ENCODE measurements at places on chromosomes 7 and 10. TPM values are rescaled to one million over a fixed set of nuclear protein-coding genes. Genes with fewer than 3 reads are reported as not detected.

The HOXA9 gene
- 1.8 TPM for total RNA-seq

The ENTPD1 gene
- total RNA-seq = 0.06 TPM

The SKIDA1 gene
- 1.3 TPM for total RNA-seq

The SPDYE16 gene
- total RNA-seq = under 0.01 TPM

The PARD3 gene
- 29.7 TPM for total RNA-seq

DNA sequence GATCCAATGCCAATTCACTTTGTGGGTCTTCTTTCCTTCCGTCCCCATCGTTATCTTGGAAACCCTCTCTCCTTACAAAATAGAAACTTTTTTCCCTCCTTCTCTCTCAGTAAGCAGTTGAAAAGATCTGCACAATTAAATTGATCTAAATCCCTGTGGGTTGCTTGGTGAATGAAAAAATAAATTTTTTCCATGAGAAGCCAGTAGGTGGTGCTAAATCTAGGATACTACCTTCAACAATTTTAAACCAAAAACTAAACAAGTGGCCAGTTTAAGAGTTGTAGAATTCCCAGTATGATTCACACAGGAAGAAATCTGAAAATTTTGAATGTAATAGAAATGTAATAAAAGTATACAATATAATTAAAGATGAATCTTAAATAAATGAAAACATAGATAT is 990.3 kb upstream of the ZNF722 start:
- no peak for DNase-seq

- no peak for DNase-seq
Measured at GRCh38 chr10:42981358-42982236, 95.3 kb upstream of the RET start.

- DNase-seq = no peak
Measured at GRCh38 chr7:97043281-97043680, 18.6 kb upstream of the DLX5 start.

GRCh38 chr7:7829667-7830066 is 111.3 kb upstream of the RPA3 start:
- DNase-seq = no peak

DNA sequence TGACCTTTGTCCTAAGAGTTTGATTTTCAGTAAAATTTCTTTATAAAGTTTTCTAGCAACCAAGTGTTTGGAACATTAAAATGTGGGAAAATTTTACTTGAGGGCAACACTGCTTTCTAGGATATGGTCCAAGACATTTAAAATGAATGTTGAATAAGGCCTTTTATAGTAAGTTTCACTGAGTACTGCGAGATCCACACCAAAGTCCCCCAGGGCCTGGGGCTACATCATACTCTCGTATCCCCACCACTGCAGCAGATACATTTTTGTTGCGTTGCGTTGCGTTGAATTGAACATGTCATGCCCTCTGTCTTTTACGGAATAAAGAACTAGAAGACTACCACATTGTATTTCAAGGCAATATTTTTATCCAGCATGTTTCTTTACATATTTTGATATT is 44.5 kb downstream of the PRTFDC1 start:
- no peak for DNase-seq

DNA sequence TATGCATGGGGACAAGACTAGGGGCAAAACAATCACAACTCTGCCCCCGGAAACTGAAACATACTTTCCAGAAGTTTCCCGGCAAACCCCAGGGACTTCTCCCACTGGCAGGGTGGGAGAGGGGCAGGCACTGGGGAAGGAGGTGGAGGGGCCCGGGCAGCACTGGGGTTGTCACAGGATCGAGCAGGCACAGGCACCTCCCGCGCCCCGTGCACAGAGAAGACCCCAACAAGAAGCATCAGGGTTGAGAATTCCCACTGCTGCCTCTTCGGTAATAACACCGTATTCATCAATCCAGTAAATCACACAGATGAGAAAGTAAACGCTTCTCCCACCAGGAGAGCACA is 490.5 kb downstream of the PTPRN2 start:
- DNase-seq = no peak

GRCh38 chr7:36895192-36895591 is 170.9 kb upstream of the AOAH start:
- DNase-seq = peak; percentile 75

DNA sequence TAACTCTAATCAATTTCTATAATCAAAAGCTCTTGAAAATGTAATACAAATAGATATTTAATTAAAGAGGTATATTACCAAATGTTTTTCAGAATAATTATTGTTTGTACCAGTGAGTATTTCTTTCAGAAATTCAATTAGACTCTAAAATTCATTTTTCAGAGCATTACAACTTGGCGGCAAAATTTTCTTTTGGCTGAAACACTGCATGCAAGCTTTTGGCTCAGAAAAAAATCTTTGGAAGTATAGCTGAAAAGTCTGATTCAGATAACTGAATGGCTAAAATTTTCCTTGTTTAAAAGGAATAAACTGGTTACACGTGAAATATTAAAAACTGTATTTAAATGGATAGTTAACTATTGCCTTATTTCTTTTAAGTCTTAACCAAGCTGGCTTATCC is 202.6 kb upstream of the KAT6B start:
- DNase-seq = no peak

GRCh38 chr10:12221323-12222298 is 25.6 kb downstream of the CDC123 start:
- peak; percentile 36 for DNase-seq

- no peak for DNase-seq
Measured at GRCh38 chr10:119550827-119551226, 8.3 kb upstream of the RGS10 start.

- DNase-seq = no peak
Measured at GRCh38 chr7:81769891-81770727, at the start of gene HGF. Gene HGF (minus strand): TSS chr7:81770047. CDS start chr7:81769971, 76 bp downstream.
